ENCODE measurements at places on chromosomes 2 and 18.

- no peak for DNase-seq
Measured at GRCh38 chr2:25105336-25106085, 62.9 kb downstream of the POMC start.

- peak; percentile 19 for DNase-seq
Measured at GRCh38 chr2:219410390-219410789, 7.8 kb upstream of the DES start.

- no peak for DNase-seq
Measured at GRCh38 chr2:116706396-116706795, 1108.1 kb upstream of the DDX18 start.

GRCh38 chr2:119864318-119864717, 104.6 kb downstream of the PTPN4 start:
- no peak for DNase-seq

- no peak for DNase-seq
Measured at GRCh38 chr2:207394203-207394781, 135.5 kb upstream of the CREB1 start.

DNA sequence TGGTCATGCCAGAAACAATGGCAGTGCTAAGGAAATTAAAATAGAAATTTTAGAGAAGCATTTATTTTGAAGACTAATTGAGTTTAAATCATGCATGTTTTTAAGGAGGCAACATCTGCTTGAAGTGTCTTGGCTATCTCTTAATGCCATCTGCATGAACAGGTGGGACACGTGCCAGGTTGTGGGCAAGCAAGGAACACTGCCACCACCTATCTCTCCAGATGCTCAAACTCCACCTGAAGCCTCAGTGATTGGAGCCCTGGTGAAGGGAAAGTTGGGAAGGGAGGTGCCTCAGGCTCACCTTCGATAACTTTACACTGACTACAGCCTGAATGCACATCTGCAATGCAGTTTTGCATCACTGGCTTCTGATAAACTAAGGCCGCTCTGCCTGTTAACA, 91.5 kb downstream of the TPGS2 start:
- no peak for DNase-seq

DNA sequence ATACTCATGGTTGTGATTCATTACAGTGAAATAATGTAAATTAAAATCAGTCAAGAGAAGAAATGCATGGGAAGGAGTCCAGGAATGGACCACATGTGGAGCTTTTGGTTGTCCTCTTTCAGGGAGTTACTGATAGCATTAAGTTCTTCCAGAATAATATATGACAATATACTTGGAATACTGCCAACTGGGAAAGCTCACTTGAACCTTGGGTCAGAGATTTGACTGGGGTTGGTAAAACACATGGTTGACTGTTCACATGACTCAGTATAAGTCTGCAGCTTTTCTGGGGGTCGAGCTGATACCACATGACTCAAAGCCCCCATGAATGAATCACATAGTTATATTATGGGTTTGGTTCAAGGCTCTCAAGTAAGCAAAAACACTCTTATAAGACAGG, 1109.0 kb upstream of the CHAC2 start:
- DNase-seq, result no peak

DNA sequence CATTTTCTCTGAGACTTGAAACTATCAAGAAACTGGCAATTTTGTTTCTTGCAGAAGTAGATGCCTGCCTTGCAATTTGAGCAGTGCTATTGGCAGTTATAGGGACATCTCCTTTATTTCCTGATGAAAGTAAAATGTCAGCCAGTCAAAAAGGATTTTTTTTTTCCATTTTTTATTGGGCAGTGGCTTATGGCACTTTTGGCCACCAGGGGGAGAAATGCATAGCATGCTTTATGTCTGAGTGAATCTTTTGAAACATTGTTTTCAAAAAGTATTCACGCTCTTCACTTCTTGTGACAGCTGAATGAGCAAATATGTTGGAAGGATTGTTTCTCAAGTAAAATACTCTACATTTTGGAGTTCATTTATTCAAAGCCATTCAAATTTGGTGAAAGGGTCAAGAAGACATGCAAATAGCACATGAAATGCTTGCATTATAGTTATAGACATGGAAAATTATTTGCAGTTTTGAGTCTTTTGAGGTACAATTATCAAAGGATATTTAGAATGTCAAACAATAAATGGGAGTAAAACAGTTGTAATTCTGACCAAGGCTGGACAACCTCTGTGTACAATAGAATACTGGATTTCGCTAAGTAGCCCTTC, 491.0 kb downstream of the CDH2 start:
- DNase-seq, result no peak

DNA sequence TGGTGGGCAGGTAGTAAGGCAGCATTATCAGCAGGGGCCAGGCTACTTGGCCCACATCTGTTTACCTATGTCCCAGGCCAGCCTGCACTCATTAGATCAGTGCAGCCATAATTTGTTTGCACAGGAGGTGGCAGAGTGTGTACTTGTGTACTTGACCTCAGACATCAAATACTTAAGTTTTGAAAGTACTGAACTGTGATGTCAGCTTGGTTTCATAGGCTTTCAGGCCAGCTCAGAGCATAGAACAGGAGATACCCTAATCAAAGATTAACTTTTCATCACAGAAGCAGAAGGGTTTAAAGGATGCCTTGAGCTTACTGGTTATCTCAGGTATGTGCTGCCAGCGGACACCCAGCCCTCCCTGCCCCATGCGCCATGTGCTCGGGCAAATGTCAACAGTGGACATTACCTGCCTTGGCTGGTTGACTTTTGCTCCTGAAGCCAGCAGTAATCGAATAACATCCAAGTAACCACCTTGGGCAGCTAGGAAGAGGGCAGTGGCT, 33.2 kb downstream of the ANKRD29 start:
- no peak for DNase-seq
